Caki2 (cell line): ENCODE measurements at places on chromosomes 4 and X.

GRCh38 chr4:77025643-77026321, 50.0 kb downstream of the CCNI start:
- DNase-seq, result no peak

- no peak for DNase-seq
Observed at GRCh38 chr4:67571975-67572374, 13.4 kb downstream of the STAP1 start.

- no peak for DNase-seq
Observed at GRCh38 chr4:108979759-108980158, 216.9 kb upstream of the ETNPPL start.

DNA sequence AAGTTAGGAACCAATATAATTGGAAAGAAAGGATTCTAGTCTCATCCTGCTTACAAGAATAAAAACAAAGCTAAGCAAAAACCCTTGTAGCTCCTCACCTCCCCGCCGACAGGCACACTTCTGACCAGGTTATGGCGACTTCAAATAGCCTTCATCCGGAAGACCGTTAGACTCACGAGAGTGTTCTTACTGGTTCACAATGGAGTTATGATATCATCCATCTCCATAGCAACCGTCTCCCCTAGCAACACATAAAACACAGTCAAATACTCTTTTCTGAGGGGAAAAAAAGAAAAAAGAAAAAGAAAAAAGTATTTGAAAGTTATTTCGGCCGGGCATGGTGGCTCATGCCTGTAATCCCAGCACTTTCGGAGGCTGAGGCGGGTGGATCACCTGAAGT, at the start of gene IL13RA2:
Gene IL13RA2 (minus strand): TSS at position 162 of the 400 bp plus-strand sequence. CDS start 347 bp downstream, outside the sequence.
- DNase-seq, result no peak

GRCh38 chr4:81737865-81738559, 266.3 kb upstream of the RASGEF1B start:
- DNase-seq, result no peak

- DNase-seq, result no peak
Observed at GRCh38 chr4:8525383-8526120, 54.6 kb upstream of the GPR78 start.

DNA sequence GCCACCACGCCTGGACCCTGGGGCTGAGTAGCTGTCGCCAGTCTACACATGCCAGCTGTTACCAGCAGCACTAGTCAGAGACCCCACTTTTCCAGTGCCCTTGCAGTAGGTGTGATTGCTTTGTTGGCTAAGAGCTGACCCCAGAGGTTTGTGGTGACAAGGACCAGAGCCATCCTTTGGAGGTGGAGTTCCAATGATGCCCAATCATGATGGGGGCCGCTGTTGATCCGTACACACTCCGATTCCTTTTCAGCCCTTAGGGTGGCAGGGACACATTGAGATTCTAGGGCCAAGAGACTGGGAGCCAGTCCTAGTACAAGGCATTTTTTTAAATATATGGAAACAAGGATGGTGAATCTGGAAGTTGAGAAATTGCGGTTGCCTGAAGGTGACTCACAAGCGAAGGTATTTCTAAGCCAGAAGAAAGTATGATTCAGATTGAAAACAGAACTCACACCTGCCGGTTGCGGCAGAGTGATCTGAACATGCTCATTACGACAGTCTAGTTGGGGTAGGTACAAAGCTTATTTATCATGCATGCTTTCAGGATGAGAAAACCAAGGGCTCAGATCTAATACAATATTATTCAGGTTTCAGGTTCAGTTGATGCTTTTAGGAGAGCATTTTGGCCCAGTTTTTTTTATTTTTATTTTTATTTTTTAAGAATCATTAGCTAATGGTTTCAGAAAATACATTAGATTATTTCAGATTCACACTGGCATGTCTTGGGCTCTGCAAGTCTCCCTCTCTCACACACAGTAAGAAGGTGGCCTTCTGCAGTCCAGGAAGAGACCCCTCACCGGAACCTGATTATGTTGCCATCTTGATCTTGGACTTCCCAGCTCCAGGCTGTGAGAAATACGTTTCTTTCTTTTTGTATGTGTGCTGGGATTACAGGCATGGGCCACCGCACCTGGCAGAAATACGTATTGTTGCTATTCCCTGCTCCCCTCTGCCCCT, 43.4 kb downstream of the SHROOM2 start:
- DNase-seq, result peak; percentile 82
